H54 (cell line): ENCODE measurements at places on chromosomes 7 and 10.
A peak's percentile ranks its signal among the peaks of the same experiment; 100 is the strongest.

- DNase-seq: no peak
Measured at GRCh38 chr7:105875505-105875904, 894 bp downstream of the ATXN7L1 start.

- DNase-seq: no peak
Measured at GRCh38 chr10:31702005-31702404, 226.6 kb downstream of the ARHGAP12 start.

DNA sequence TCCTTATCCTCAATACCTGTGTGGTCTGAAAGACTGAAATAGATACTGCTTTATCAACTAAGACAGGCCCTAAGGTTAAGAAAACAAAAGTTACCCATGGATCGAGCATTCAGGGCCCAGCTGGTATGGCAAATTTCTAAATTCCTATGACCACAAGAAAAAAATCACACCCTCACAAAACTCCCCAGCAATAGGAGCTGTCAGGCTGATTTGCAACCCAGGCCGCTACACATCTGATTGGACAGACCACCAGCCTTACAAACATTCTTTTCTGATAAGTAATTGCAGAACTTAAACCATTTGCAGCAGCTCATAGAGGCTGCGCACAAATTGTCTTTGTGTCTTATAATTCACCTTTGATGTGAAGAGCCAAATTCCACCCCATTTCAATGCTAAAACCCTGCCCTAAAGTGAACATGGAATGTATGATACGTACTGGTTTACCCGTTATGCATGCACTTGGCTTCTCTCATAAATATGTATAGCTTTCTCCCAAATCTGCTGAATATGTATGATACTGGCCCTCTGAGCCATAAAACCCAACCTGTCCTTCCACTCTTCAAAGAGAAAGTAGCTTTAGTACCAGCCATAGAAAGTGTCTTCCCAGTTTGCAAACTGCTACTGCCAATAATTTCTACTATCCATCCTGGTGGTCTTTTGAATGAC, 842.5 kb downstream of the GRID1 start:
- no peak for DNase-seq

- DNase-seq: peak; percentile 29
Measured at GRCh38 chr10:59536167-59537014, 173.3 kb downstream of the SLC16A9 start.

DNA sequence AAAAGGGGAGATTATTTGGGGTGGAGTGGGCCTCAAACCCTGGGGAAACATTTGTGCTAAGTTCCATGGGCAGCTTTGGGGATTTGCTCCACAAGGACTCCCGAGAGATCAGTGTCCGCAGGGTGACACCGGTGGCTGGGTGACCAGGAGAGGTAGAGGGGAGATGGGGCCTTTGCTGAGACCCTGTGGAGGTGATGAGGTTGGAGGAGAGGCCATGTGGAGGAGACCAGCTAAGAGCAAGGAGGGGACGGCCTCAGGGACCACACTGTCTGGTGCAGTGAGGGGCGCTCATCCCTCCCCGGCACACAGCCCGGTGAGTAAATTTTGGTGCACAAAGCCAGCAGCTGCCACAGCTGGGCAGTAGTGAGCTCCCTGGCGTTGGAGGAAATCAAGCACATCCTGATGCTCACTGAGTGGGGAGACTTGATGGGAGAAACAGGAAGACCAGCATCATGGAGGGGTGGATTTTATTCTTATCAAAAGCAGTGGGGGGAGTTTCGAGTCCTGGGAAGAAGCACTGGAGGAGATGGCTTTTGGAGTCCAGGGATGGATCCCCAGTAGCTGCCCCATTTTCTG, 20.2 kb upstream of the ELFN1 start:
- DNase-seq: no peak

DNA sequence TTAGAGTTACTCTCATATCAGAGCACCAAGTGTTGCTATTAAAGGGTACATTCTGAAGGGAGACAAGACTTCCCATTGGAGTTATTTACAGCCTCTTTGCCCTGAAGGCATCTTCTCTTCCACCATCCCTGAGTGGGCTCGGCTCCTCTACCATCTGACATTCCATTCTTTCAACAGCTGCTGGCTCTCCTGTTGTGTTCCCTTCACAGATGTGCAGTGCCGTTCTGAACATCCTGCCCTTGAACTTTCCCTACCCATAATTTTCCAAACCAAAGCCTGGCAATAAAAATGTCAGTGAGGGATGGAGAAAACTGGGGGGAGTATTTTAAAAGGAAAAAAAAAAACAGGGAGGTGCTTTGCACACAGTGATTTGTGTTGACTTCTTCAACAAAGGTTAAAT, 392.9 kb downstream of the KCNMA1 start:
- no peak for DNase-seq

GRCh38 chr10:66836057-66836456, 89.8 kb upstream of the LRRTM3 start:
- peak; percentile 12 for DNase-seq

- no peak for DNase-seq
Measured at GRCh38 chr10:5071411-5072198, 22.6 kb upstream of the AKR1C3 start.

GRCh38 chr7:122136639-122137245, 7.3 kb downstream of the AASS start:
- no peak for DNase-seq

DNA sequence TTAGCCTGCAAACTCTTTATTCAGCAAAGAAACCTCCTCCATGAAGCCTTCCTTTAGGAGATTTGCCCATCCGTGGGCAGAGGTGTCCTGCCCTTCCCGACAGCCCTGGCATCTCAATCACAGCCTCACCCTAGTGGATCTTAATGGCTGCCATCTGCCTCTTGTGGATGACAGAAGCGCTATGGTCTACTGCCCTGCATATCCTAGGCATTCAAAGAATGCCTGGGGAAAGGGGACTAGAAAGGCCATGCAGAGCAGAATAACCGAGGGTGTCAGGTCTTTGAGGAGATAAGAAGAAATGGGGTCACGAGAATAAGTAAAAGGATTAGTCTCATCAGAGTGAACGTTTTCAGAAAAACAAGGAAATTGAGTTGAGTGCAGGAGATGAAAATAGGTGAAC, 57.7 kb upstream of the SPOCK2 start:
- no peak for DNase-seq

GRCh38 chr10:91591797-91592174, 41.1 kb downstream of the PPP1R3C start:
- DNase-seq: no peak

DNA sequence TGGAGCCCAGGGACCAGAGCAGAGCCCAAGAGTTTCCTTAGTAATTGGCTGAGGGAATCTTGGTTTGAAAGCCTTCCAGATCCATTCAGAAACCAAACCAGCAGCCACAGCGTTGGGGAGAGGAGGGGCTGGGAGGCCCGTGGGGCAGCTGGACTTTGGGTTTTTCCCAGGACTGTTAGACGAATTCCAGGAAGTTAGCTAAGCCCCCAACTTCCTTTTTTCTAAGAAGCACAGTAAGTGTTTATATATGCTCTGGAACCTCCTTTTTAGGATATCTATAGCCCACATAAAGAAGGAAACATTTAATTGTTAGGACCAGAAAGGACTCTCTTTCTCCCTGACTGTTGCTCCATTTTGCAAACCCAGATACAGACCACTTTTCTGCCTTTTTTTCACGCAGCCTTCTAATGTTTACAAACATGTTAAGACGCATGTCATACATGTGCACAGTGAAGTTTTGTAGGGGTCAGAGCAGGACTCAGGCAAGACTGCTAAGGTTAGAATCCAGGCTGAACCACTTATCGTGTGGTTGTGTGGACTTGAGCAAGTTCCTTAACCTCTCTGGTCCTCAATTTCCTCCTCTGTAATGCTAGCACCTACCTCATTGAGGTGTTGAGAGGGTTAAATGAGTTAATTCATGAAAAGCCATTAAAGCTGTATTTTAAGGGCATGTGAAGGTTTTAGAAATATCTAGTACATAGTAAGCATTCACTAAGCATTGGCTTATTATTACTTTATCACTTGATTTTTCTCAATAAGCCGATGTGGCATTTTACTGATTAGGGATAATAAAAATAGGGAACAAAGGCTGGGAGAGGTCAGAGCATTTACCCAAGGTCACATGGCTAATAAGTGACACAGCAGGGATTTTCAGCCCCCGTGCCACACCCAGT, 42.4 kb downstream of the TBATA start:
- DNase-seq: no peak

DNA sequence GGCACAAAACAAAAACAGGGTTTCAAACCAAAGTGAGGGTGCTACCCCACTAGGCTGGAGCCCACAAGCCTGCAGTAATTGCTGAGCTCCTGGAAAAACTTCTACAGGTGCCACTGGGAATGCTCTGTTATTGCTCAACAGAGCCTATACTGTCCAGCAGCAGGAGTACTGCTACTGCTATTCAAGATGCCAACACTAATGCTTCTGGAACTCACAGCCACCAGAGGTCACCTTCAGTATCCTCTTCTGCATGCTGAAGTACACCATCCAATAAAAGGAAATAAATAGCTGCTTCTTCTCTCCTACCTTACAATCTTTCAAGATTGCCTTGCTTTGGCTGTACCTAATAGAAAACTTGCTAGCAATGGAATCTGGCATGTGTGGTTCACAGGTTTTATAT, 222.0 kb downstream of the LRRN3 start:
- DNase-seq: no peak

GRCh38 chr7:93945083-93945482, 23.5 kb downstream of the GNG11 start:
- no peak for DNase-seq

DNA sequence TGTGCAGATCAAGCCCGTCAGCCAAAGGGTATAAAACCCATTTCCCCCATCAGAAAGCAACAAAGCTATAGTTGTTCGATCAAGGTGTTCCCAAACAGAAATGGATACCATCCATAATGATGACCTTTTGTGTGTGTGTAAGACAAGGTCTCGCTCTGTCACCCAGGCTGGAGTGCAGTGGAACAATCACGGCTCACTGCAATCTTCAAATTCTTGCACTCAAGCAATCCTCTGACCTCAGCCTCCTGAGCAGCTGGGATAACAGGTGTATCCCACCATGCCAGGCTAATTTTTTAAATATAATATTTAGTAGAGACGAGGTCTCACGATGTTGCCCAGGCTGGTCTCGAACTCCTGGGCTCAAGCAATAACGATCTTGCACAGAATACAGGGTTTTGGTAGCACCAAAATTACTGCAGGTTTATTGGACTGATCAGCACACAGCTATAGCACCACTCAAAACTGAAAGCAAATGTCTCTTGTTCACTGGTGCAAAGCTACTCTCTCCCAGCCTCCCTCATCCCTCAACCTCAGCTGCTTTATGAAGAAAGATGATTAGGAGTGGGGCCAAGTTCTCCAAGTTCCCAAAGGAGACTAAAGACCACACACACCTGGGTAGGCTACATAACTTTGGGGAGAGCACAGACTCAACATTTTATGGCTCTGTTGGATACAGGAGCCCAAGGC, 80.5 kb downstream of the ABI1 start:
- no peak for DNase-seq

GRCh38 chr10:33819206-33819605, 484.7 kb upstream of the NRP1 start:
- no peak for DNase-seq

GRCh38 chr7:157507987-157508386, 171.2 kb downstream of the DNAJB6 start:
- DNase-seq: no peak

DNA sequence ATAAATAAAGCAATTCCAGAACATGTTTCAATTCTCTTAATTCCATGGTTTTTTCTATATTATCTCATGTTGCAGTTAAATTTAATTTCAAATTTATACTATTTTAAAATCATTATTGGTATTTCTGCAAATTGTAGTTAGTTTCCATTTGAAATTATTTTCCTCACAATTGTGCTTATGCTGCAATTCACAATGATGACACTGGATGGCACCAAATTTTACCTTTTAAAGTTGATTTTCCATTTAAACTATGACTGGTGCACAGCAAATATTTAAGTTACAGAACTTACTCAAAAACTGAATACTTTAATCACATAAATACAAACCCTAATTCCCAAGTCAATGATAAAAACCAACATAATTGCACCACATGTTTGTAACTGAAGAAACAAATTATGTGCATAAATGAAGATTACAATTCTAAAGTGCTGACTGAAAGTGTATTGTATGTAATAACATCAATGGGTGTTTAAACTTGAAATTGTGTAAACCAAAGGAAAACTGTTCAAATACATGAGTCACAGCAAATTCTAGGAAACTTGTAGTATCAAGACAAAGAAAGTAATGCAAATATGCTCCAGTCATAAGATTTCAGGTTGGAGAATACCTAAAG, 75.3 kb upstream of the AASS start:
- DNase-seq: no peak

- DNase-seq: no peak
Measured at GRCh38 chr7:38679419-38679818, 48.2 kb upstream of the AMPH start.

GRCh38 chr7:158606129-158606528, 18.5 kb upstream of the PTPRN2 start:
- DNase-seq: no peak
